ENCODE measurements at places on chromosomes 1 and 21.
A peak's percentile ranks its signal among the peaks of the same experiment; 100 is the strongest.

GRCh38 chr1:207427832-207428585, 26.1 kb upstream of the CR2 start:
- DNase-seq: no peak

DNA sequence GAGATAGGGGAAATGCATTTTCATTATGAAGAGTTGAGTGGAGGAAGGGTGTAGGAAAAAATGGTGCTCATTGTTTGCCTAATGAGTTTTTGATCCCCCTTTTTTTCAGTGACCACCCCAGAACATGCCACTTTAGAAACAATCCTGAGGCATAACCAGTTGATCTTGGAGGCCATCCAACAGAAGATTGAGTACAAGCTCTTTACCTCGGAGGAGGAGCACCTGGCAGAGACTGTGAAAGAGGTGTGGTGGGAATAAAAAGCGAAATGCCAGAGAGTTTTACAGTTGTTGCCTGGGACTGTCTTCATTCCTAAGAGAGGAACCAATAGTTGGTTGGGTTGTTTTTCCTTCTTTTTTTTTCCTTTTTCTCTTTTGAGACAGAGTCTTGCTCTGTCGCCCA, 54.3 kb upstream of the EPHA8 start:
- DNase-seq: no peak

DNA sequence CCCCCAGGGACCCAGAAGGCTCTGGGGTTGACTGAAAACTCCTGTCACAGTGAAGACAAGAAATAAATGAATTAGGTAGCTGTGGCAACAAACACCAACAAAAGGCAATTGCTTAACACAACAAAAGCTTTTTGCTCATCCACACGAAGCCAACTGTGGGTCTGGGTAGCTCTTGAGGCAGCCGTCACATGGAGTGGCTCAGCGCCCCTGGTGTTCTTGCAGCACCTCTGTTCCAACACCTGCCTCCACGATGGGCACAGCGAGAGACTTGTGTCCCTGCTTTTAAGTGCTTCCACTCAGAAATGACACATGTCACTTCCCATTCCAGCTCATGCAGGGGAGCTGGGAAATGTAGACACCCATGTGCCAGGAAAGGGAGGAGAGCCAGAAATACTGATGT, 364.5 kb upstream of the DUSP10 start:
- no peak for DNase-seq

DNA sequence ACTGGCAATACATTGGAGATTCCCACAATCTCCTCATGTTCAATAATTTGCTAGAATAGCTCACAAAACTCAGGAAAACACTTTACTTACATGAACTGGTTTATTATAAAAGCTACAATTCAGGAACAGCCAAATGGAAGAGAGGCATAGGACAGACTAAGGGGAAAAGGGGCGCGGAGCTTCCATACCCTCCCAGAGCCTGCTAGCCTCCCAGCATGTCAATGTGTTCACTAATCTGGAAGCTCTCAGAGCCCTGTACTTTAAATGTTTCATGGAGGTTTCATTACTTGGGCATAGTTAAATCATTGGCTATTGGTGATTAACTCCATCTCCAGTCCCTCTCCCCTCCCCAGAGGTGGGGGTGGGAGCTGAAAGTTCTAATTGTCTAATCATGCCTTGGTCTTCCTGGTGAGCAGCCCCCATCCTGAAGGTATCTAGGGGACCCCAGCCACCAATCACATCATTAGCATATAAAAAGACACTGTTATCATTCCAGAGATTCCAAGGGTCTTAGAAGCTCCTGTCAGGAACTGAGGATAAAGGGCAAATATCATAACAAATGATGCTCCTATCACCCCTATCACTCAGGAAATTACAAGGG, 10.9 kb upstream of the DMRTB1 start:
- peak; percentile 59 for DNase-seq

DNA sequence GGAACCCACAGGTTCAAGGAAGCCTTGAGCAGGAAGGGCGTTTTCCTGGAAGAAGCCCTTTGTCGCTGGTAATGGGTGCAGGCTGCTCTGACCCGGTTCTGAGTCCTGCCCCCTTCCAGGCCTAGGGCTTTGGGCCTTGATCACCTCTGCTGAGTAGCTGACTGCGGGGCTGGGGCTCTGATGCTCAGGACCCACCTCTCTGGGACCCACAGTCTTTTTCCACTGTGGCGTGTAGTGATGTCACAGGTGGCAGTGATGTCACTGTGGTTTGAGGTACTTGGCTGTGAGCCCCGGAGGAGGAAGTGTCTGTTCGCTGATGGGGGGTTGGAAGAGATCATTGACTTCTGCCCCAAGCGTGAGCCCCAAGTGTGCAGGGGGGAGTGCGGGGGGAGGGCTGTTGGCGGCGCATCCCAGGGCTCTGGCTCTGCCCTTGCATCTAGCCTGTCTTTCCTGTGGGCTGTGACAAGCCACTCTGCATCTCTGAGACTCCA, 6.9 kb downstream of the TNFRSF1B start:
- no peak for DNase-seq

DNA sequence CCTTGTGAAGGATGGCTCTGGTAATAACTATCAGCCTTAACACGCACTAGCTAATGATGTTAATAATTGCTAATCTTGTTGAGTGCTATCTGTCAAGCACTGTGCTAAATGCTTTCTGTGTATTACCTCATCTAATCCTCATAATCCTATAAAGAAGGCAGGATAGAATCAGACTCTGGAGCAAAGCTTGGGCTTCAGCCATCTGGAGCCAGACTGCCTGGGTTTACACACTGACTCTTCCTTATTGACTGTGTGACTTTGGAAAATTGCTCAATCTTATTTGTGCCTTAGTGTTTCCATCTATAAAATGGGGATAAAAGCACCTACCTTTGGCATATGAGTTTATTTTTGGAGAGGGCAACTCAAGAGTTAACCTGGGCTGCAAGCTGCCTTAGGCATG, 216.1 kb downstream of the NUF2 start:
- DNase-seq: no peak

Data from HAP-1 (cell line).